ENCODE measurements at places on chromosomes 6 and 20.

GRCh38 chr6:150966786-150967185 lies 101.3 kb downstream of the MTHFD1L start:
- DNase-seq: no peak

DNA sequence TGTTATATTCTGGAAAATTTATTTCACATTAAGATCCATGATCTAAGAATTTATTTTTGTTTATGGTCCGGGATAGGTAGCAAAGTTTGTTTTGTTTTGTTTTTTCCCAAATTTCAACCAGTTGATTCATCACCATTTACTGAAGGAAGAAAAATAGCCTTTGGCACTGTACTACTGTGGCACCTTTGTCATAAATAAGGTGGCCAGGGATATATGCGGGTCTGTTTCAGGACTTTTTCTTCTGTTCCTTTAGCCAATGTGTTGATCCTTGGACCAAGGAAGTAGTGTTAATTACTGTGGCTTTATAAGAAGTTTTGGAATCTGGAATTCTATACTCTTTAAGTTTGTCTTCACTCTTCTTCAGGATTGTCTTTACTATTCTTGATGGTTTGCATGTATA lies 171.7 kb downstream of the FAXC start:
- DNase-seq: no peak

DNA sequence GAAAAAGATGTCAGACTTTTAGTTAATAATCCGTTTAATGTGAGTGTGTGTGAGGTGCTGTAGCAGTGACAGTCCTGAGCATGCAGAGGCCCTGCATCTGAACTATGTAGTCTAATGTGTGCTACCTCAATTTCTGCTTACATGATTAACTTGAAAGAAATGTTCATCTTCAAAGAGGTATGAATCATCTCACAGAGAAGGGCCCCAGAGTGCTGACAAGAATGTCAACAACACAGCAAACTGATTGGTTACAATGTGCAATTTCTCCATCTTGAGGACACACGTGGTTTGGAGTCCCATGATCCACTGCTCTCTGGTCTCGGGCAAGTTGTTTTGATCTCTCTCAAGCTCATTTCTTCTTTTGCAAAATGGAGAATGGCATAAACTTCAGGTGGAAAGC lies 61.7 kb upstream of the EMILIN3 start:
- DNase-seq: no peak

GRCh38 chr6:46505693-46506512 lies 14.7 kb upstream of the RCAN2 start:
- DNase-seq: no peak

- DNase-seq: no peak
These were observed 296.1 kb downstream of the ZFAND3 start for GRCh38 chr6:38115626-38116008.

- DNase-seq: no peak
These were observed 55.8 kb downstream of the ERMARD start for GRCh38 chr6:169807229-169807628.

GRCh38 chr20:53739799-53740785 lies 146.5 kb upstream of the ZNF217 start:
- DNase-seq: no peak

DNA sequence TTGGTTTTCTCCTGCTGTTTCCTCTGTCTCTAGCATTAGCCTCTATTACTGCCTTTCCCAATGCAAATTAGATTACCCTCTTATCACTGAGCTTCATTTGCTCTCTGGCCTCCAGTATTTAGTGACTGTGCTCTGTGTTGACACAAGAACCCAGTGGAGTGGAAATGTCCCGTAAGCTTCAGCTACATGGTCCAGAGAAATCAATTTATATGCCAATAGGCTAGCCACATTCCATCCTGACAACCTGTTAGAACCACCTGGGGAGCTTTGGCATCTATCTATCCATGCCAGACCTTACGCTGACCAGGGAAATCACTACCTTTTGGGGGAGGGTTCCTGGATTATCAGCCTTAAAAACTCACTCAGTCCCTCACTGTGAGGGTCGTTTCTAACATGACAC lies 459.6 kb downstream of the UTRN start:
- DNase-seq: no peak

GRCh38 chr20:47055699-47056369 lies 161.2 kb downstream of the EYA2 start:
- DNase-seq: no peak

DNA sequence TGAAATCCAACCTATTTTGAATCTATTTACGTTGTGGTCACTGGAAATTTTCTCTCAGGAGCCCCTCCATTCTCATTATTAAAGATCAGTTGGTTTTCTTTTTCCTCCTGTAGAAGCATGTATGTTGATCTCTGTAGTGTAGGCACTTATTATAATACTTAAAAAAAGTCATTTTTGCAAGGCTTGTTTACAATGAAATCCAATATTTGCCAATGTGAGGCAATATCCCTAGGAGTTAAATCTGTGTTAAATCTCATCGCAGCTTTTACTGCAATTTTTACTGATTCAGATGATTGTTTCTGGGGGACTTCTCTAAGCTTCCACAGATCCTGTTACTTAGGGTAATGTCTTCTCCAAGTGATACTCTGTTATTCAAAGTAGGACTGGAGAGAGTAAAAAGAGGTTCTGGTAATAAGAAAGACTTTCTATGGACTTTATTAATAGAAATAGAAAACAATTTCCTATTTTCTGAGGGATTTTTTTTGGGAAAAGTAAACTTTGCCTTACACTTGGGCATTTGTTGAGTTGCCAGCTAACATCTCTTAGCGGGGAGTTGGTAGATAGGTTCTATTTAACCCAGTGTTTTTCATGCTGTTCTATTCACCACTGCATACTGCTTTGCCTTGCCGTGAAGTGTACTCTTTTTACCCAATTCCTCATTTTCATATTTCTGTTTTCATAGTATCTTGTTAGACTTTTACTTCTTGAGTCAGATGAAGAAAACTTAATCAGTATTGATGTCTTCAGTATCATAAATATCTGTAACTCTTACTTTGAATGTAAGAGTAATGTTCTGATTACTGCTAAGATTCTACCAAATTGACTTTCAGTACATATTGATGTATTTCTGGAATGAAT lies 48.6 kb downstream of the CDKAL1 start:
- no peak for DNase-seq

DNA sequence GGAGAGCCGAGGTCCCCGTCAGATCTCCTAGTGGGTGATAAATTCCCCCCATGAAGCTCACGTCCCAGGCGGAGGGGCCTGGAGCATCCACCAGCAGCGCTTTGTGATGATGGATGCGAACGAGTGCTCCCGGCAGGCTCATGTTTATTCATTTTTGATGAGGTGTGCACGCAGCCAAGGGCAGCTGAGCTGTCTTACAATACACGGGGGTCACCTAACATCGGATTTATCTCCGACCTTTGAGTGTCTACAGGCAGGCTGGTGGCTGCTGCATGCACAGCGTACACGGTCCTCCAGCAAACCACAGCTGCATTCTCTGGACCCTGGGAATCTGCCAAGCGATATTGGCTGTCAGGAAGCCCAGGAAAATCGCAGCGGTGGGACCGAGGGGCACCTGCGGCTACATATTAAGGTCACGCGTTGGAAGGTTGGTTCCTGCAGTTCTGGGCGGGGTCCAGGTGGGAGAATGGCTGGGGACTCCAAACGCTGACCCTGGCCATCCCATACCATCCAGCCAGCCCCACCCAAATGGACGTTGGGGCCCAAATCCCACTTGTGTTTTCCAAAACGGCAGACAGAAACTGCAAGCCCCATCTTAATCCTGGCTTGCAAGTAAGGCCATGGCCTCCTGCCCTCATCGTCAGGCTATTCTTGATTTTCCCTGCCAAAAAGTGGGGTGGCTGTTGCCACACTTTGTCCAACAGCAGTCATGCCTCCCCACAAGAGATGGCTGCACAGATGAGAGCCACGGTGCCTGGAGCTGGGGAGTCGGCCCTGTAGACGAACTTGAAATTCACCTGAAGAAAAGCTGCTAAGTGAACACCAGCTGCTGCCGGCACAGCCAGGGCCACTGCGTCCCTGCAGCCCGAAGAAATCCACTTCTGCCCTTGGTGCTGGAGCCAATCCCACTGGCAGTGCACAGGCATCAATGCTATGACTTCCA lies 399.9 kb downstream of the TAF4 start:
- DNase-seq: no peak

- no peak for DNase-seq
These were observed 117.9 kb downstream of the JAG1 start for GRCh38 chr20:10555865-10556308.

DNA sequence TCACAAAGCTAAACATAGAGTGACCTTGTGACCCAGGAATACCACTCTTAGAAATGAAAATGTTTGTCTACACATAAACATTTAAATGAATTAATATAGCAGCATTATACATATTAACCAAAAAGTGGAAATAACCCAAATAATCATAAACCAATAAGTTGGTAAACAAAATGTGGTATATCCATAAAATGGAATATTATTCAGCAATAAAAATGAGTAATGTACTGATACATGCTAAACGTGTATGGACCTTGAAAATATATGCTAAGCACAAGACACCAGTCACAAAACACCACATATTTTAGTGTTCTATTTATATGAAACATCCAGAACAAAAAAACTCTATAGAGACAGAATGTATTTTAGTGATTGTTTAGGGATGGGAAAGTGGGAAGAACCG lies 68.9 kb upstream of the FUT9 start:
- DNase-seq: no peak

GRCh38 chr6:157227202-157228166 lies 95.8 kb downstream of the TMEM242 start:
- no peak for DNase-seq

DNA sequence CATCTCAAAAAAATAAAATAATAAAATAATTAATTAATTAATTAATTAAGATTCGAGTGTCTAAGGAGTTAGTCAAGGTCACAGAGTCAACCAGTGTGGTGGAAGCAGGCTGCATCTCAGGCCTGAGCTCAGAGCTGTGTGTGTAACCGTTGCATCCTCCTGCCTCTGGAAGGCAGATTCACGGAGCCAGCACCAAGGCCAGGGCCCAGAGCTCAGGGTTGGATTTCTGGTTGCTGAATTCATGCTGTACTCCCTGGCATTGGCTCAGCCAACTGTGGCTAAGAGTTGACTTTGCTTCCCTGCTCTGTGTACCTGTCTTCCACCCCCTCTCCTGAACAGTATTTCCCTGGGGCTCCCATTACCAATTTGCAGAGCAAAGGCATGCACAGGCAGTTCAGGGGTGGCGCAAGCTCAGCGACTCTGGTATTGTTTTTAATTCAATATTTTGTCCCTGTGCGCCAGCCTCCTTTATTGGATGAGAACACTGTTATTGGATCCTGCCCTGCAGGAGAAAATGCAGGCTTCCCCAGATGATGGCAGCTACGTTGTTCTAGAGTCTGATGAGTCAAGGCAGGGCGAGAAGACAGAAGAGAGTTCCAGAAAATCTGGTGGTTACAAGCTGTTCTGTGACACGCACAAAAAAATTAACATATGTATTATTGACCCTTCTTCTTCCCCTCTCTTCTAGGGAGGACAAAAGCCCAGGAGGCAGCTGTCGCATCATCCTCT lies 12.3 kb upstream of the CTNNBL1 start:
- DNase-seq: no peak

Measured in activated CD4-positive, alpha-beta T cell treated with anti-CD3 and anti-CD28 coated beads for 24 hours (primary cell).